Stimulated activated CD8-positive, alpha-beta memory T cell treated with anti-CD3 and anti-CD28 coated beads, Interleukin-4, amount 100 ng/mL, for 4 hours (primary cell): ENCODE measurements at places on chromosomes 5 and 9.

- no peak for DNase-seq
Observed at GRCh38 chr5:146394486-146394885, 52.6 kb upstream of the TCERG1 start.

DNA sequence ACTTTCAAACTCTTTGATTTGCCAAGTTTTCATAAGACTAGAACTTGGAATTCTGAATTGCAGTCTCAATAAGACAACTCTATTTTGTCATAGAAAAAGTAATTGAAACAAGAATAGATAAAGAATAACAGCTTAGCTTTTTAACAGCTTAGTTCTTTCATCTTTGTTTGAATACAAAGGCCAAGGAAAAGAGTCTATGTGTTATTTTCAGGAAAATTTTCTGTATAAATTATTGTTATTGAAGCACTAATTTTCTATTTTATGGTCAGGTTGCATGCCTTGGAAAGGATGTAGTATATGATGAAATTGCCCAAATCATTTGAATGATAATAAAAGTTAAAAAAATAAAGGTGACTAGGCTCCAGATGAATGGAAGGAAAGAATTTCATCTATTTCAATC lies 25.2 kb upstream of the SPRY4 start:
- DNase-seq, result no peak

DNA sequence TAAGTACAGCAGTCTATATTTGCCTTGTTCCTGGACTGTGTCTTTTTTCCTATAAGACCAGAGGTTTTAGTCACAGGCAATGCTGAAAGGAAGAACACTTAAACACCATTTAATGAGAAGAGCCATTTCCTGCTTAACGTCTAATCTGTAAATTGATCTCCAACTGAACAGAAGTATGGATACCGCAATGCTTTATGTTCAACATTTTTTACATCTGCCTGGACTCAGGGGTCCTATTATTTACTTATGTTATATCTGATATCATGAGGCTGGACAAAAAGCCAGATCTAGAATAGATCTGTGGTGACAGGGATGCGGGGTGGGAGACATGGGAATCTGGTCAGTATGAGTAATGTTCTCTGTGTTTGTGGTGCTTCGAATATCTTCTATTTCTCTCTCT lies 334.6 kb upstream of the MPDZ start:
- no peak for DNase-seq

GRCh38 chr9:27655441-27655840 lies 82.2 kb upstream of the C9orf72 start:
- DNase-seq, result no peak

- no peak for DNase-seq
Observed at GRCh38 chr9:82583524-82583923, 479.4 kb downstream of the RASEF start.

GRCh38 chr5:1338506-1339070 lies 6.3 kb downstream of the CLPTM1L start:
- no peak for DNase-seq

DNA sequence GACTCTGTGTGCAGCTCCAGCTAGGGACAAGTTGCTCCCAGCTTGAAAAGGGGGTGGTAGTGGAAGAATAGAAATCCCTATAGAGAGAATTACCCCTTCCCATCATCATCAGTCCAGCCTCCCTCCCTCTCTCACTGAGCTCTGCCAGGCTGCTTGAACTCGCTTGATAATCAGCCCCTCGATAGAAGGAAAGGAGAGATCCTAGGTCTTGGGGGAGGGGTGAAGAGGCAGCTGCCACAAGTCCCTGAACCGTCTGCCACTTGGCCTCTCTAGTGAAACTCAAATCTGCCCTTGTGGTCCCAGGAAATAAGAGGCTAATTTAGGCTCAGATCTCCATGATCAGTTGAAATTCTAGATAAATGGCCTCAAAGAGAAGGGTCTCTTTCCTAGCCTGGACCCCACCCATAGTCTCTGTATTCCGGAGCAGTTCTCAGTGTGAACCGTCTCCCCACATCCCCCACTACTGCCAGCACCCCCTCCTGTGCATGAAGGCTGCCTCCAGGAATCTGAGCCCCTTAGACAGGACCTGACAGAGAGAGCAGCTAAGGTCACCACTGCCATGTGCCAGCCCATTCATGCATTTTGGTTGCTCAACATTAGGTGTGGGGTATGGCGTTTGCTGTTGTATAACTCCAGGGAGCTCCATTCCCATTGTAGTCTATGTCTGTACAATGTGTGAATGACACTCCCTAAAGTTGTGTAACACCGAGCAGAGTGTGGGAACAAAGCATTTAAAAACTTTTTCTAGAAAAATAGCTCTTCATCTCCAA lies 5.5 kb downstream of the DNAJB5 start:
- DNase-seq, result no peak

GRCh38 chr5:171614971-171615653 lies 170.5 kb upstream of the SMIM23 start:
- no peak for DNase-seq

DNA sequence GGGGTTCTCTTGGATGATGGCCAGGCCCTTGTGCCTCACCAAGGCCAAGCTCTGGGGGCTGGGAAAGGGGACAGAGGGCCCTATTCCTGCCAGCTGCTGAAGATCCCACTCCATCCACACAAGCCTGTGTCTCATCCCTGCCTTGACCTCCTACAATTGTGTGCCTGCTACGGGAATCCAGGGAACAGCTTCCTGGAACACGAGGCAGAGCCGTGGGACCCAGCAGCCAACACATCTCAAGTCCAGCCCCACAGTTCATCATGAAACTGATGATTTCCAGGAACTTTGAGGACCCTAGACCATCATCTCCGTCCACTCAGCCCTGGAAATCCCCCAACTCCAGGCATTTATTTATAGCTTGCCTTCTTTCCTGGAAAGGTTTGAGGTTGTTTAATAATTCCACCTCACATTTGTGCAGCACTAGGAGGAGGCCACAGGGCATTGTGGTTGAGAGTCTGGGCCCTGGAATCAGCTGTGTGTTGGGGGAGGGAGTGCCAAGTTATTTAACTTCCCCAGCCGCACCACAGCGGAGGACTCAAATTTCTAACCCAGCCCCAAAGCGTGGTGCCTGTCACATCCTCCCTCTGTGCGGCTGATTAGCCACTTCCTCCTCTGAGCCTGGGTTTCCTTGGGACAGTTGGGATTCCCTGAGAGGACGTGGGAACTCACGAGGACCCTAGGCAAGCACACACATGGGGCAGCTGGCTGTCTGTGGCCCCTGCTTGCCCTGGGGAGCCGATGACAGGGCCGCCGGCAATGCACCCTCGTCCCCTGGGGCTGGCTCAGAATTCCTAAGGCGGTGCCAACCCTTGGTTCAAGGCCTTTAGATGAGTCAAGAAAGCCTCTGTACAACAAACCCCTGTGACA lies 58.2 kb upstream of the GGTA1 start:
- DNase-seq, result no peak

GRCh38 chr5:103094737-103095136 lies 25.2 kb downstream of the GIN1 start:
- DNase-seq, result no peak

DNA sequence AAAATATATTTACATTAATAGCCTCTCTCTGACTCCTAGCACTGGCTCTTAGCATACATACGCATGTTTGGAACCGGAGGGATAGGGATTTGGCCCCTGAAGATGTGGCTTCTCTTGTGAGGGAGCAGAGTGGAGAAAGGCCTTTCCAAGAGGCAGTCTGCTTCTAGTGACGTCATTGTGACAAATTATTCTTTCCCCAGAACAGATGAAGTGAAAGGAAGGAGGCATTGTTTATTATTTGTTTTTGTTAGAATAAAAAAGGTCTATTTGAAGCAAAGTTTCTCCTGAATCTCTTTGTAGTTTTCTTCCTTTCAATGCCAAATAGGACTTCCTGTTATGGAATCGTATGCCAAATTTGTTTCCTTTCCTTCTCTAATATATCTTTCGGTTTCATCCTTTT lies 361.6 kb downstream of the ICE1 start:
- no peak for DNase-seq

GRCh38 chr5:90387508-90387907 lies 22.0 kb downstream of the CETN3 start:
- DNase-seq, result no peak

DNA sequence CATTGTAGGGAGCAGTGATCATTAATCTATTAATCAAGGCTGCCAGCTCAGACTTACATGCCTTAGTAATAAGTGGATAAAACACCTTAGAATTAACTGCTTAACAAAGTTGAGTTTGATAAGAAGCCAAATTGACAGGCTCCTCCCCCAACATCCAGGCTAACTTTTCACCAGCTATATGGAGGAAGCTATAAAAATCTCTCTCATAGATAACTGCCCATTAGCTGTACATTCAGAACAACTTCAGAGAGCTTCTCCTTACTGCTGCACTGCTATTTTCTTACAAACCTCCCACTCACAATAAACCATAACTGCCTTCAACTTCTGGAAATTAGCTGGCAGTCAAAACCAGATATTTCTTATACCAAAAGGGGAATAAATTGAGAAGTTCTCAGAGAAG lies 364.1 kb downstream of the PRELID2 start:
- DNase-seq, result no peak

GRCh38 chr9:129550199-129550839 lies 70.6 kb downstream of the C9orf50 start:
- DNase-seq, result no peak

DNA sequence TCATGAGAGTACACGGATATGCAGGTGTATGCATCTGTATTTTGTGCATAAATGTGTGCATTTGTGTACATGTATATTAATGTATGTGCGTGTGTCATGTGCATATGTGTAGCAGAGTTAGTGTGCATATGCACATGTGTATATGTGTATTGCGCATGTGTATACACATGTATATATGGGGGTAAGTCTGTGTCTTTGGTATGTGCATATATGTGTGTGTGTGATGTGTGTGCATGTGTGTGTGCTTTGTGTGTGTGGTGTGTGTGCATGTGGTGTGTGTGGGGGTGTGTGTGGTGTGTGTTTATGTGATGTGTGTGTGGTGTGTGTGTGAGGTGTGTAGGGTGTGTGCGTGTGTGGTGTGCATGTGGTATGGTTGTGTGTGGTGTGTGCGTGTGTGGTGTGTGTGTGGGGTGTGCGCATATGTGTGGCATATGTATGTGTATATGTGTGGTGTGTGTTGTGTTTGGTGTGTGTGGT lies 13.1 kb upstream of the CTSL start:
- DNase-seq, result no peak

DNA sequence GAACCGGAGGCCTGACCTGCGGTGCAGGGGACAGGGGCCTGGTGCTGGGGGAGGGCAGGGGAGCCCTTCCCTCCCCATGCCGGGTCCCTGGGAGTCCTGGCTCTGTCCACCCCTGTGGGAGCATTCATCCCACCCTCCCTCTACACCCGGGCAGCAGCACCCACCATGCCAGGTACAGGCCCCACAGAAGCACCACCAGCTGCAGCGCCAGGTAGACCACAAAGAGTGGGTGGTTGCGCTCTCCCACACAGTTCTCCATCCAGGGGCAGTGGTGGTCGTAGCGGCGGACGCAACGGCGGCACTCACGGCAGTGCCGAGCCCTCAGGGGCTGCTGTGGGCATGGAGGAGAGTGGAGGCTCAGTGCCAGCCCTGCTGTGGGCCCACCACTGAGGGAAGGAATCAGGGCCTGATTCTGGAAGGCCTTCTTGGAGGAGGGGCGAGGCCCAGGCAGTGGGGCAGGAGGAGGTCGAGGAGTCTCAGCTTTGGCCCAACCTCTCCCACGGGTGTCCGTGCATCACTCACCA lies 2.4 kb downstream of the ZDHHC12 start:
- no peak for DNase-seq

GRCh38 chr9:137407590-137408300 lies 15.2 kb downstream of the EXD3 start:
- no peak for DNase-seq

DNA sequence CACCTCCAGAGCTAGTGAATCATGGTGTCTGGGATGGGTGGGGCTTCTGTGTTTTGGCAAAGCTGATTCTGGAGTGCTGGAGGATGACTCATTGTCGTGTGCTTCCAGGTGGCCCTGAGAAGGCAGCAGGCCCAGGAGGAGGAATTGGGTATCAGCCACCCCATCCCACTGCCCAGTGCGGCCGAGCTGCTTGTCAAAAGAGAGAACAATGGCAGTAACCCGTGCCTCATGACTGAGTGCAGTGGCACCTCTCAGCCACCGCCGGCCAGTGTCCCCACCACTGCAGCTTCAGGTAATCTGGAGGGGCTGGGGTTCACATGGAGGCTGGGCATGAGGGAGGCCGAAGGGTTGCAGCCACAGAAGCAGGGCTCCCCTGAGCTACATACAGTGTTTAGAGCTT lies 5.4 kb downstream of the DMRT1 start:
- DNase-seq, result no peak

GRCh38 chr5:136058039-136058971 lies 29.5 kb downstream of the TGFBI start:
- DNase-seq, result no peak

DNA sequence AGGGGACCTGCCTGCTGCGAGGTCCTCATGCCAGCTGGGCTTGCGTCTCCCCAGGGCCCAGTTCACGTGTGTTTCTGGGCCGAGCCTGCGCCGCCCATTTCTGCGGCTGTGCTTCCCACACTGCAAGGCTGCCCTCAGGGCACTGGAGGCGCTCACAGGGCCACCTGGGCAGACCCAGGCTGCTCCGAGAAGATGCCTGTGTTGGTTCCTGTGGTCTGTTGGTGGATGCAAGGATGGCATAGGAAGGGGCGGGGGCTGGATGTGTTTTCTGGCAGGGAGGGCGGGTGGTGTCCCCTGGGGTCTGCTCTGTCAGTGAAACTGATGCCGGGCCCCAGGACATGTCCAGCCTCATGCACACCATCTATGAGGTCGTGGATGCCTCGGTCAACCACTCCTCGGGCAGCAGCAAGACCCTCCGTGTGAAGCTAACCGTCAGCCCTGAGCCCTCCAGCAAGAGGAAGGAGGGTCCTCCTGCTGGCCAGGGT lies 25.9 kb downstream of the NKD2 start:
- DNase-seq, result no peak
